ENCODE measurements at places on chromosomes 2 and 18. TPM values are rescaled to one million over a fixed set of nuclear protein-coding genes. Genes with fewer than 3 reads are reported as not detected.

- peaks cover 63% of the 10 kb centered on the region for H3K4me1 ChIP-seq
- peak overlapping the region; percentile 90 for H3K27ac ChIP-seq
- DNase-seq: no peak
- no peak overlapping the region for H3K4me3 ChIP-seq
- no peaks in the 10 kb centered on the region for H3K36me3 ChIP-seq
Measured at GRCh38 chr18:44802508-44802907, 121.8 kb downstream of the SETBP1 start.

- no peaks in the 10 kb centered on the region for H3K4me1 ChIP-seq
- no peak overlapping the region for H3K27ac ChIP-seq
- H3K27me3 ChIP-seq: peaks cover 12% of the 10 kb centered on the region
- no peak for DNase-seq
- no peak overlapping the region for H3K4me3 ChIP-seq
Measured at GRCh38 chr2:45132551-45132950, 123.3 kb upstream of the SIX2 start.

DNA sequence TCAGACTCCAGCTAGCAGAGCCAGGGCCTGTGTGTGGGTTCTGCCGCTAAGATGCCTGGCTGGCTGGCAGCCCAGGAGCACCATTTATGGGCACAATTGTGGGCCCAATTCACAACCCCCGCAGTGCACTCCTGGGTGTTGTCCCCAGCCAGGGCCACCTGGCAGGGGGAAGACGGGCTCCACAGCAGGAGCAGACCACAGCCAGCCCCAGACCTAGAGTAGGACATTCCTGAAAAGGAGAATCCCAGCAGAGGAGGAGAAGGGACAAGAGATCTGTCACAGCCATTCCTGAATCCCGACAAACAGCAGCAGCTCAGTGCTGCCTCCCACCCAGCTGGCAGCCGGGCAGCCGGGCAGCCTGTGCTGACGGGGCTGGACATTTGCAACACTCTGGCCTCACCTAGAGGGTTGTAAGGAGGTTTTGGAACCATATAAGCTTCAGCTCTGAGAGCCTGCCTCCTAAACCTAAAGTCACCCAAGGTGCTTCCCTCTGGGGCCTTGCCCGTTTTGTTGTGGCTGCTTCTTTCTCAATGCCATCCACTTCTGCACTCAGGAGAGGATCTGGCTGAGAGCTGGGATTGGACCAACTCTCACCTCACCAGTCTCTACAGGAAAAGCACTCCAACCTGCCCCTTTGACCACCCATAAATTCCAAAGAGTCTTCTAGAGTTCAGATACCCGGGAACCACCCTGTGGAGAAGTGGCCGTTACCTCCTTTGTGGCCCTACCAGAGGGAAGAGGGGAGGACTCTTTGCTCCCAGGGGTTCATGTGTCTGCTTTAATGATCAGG, 4.1 kb upstream of the TMEM177 start:
- H3K27me3 ChIP-seq: no peaks in the 10 kb centered on the region
- H3K27ac ChIP-seq: no peak overlapping the region
- no peaks in the 10 kb centered on the region for H3K36me3 ChIP-seq
- no peak overlapping the region for H3K4me3 ChIP-seq
- DNase-seq: no peak

- no peaks in the 10 kb centered on the region for H3K27me3 ChIP-seq
- no peaks in the 10 kb centered on the region for H3K4me1 ChIP-seq
- no peak overlapping the region for H3K4me3 ChIP-seq
- no peaks in the 10 kb centered on the region for H3K36me3 ChIP-seq
- H3K27ac ChIP-seq: no peak overlapping the region
Measured at GRCh38 chr2:144825331-144826020, 305.6 kb upstream of the ZEB2 start.

STK11IP gene
- 18.0 TPM for total RNA-seq

All from hepatocyte (in vitro differentiated cells).